ENCODE measurements at places on chromosomes 13 and 19.

DNA sequence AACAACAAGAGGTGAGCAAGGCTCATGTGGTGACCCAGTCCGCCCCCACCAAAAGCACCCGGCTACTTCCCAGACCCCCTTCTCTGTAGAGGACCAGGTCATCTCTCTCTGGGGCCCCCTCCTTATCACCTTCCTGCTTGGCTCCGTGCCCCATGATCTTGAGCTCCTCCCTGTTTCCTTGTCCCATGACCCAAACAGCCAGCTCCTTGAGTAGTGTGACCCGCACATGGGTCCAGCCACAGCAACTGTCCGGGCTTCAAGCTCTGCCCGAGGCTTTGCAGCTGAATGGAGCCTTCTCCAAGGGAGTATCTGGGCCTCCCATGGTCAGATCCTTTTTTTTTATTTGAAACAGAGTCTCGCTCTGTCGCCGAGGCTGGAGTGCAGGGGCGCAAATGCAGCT, 61.8 kb downstream of the MYO9B start:
- DNase-seq: no peak

GRCh38 chr19:4519521-4520277, 1.4 kb upstream of the PLIN4 start:
- no peak for DNase-seq

DNA sequence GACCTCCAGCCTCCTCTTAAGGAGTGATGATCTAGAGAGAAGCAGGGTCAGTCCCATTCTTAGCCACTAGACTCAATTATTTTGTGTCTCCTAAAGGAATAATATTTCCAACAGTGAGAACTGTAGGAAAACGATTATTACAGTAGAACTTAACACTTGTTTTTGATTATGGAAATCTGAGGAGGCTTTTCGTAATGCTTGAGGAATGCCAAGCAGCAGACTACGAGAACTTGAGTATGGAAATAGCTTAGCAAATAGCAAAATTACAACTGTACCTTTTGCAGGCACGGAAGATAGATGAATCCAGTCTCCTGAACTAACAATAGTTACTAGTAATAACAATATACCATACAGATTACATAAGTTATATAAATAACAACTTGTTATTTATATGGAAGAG, 12.2 kb downstream of the BRD4 start:
- no peak for DNase-seq

GRCh38 chr13:71169180-71169579, 697.8 kb downstream of the DACH1 start:
- no peak for DNase-seq

- DNase-seq: no peak
Observed at GRCh38 chr13:79385694-79386093, 20.4 kb downstream of the RBM26 start.

DNA sequence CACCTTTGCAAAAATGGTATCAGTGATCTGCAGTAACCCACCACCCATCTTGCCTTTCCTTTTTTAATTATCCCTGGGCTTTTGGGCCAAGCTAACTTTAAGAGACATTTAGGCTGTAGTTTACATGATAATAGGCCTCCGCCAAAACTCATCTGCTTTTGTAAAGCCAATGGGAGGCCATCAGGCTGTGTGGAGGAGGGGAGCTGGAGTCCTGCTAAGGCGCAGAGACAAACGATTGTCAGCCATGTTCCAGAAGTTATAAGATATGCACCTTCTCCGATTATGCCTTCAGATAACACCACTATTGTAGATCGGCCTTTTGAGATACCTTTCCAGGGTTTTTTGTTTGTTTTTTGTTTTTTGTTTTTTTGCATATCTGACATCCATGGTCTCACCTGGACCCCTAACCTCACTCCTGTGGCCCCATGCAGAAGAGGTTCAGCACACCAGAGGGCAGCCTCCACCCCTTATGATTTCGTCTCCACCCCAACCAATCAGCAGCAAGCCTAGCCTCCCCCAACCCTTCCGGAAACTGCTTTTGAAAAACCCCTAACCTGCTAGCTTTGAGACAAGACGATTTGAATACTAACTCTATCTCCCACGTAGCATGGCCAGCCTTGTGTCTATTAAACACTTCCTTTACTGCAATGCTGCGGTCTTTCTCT, 113.9 kb upstream of the UBL3 start:
- no peak for DNase-seq

GRCh38 chr13:57627663-57628062, 3.9 kb upstream of the PCDH17 start:
- no peak for DNase-seq

DNA sequence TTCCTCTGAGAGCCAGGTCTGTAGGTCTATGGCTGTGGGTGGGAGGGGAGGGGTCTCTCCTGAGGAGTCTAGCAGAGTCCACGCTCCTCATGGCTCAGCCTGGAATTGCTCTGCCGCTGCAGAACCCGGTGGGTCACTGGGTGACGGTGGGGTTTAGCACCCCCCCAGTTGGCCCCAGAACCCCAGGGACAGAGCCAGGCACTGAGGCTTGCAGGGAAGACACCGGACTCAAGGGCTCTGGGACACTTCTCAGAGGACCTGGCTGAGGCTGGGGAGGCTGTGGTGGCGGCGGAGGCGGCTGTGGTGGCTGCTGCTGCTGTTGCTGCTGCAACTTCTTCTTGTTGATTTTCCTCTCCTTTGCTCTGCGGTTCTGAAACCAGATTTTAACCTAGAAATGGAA, 6.1 kb downstream of the CDX2 start:
- no peak for DNase-seq

GRCh38 chr13:85535316-85536084, 263.7 kb downstream of the SLITRK6 start:
- DNase-seq: no peak

DNA sequence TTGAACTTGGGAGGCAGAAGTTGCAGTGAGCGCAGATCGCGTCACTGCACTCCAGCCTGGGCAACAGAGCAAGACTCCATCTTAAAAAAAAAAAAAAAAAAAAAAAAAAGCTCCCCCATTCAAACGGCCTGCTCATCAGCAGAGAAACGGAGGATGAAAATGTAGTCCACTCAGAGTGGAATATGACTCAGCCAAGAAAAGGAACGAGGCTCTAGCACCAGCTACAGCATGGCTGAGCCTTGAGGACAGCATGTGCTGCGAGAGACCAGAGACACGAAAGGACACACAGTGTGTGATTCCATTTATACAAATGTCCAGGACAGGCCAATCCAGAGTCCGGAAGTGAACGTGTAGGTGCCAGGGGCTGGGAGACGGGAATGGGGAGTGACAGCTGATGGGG, 18.1 kb upstream of the MIER2 start:
- DNase-seq: no peak

- DNase-seq: no peak
Observed at GRCh38 chr13:29676941-29677452, 81.5 kb upstream of the SLC7A1 start.

- DNase-seq: no peak
Observed at GRCh38 chr13:63438951-63439350, 2023.3 kb upstream of the PCDH20 start.

- DNase-seq: no peak
Observed at GRCh38 chr13:26601669-26602068, 44.2 kb downstream of the WASF3 start.

DNA sequence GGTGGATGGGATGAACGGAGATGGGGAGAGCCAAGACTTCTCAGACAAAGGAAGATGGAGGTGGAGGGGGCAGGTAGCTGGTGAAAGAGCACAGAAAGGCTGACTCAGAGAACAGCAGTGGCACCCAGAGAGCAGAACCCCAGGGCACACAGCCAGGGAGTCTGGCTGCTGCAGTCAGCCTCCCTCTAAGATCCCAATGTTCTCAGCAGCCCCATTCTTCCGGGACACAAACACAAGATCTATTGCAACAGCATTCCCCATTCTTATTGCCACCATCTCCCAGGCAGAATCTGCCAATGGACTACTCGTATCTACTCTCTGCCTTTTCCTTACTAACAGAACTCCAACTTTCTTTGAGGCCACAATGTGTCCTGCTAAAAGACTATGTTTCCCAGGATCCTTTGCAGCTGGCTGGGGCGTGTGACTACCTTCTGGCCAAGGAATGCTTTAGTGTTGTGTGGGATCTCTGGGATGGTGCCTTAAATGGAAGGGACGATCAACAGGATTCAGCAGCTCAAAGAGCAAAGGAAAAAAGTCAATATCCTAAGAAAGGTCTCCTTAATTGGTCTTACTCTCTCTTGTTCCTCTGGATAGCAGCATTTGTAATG, 7.5 kb downstream of the THAP8 start:
- no peak for DNase-seq

DNA sequence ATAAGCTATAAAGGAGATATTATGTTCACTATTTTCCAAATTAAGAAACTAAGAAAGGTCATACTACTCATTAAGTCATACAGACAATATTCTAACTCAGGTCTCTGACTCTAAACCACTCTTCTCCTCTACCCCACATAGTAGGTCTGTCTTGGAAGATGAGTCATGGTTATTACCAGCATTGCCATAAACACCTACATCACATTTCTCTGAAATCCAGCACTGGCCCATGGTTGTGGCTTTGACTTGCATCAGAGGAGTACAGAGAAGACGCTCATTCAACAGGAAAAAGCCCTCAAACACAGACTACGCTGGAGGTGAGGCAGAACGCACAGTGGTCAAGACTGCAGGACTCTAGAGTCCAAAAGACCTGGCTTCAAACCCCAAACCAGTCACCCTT, 476.8 kb downstream of the COG6 start:
- no peak for DNase-seq

GRCh38 chr19:3282564-3282963, 58.1 kb downstream of the CELF5 start:
- no peak for DNase-seq

DNA sequence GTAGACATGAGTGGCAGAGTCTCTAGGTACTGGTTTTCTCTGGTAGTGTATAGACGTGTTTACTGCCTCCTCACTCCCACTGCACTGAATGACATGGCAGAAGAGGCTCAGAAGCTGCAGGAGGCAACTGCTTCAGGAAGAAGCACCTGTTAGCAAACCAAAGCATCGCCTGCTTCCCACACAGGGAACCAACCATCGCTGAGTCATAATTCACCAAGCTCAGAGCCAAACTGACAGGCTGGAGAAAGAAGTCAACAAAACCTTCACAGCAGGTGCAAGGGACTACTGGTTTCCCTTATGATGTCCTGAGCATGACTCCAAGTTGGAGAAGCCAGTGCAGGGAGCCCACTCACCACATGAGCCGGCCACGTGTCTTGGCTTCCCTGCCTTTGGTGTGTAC, 69.8 kb downstream of the KCTD12 start:
- no peak for DNase-seq

DNA sequence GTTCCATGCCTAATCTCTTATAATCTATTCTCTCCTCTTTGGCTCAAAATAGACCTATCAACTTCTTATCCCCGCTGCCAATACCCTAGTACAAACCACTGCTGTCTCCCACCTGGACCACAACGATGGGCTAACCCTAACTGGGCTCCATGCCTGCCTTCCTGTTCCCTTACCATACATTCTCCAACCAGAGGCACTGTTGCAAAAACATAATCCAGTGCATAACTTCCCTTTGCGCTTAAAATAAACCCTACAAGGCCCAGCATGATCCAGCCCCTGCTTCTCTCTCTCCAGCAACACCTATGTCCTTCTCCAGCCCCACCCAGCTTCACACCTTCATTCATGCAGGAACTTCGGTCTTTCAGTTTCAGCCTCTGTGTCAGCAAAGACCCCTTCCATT, 27.4 kb upstream of the CEBPA start:
- DNase-seq: no peak

GRCh38 chr19:1776606-1777147, 23.4 kb downstream of the ONECUT3 start:
- no peak for DNase-seq

DNA sequence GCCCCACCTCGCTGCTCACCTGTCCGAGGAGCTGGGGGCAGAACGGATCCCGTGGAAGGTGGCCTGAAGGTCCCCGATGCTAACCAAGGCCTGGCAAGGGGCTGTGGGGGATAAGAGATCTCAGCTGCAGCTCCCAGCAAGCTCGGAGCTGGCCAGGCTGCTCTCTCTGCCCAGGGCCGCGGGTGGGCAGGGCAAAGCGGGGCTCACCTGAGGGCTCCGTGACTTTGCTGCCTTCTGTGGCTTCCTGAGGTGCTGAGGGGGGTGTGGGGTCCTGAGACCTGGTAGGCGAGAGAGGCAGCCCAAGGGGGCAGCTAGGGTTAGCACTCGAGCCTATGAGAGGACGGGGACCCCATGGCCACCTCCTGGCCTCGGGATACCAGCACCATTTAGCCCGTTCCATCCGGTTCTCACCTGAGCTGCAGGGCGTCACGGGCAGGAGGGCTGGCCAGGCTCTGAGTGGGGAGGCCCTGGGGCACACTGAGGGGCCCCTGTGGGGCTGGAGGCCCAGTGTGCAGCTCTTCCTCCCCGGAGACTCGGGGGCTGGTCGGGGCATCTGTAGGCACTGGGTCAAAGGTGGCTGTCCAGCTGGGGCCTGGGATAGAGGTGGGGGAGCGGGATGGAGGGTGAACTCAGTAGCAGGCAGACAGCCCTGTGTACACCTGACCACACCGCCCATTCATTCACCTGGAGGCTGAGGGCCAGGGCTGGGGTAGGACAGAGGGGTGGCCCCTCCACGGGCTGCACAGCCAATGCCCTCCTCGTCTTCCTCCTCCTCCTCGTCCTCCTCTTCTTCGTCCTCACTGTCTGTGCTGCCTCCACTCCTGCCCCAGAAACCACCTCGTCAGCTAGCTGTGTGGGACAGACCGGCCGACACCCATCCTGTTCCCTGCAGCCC, 3.1 kb upstream of the TMEM86B start:
- no peak for DNase-seq

GRCh38 chr19:35337097-35337983, 8.4 kb downstream of the CD22 start:
- DNase-seq: no peak

DNA sequence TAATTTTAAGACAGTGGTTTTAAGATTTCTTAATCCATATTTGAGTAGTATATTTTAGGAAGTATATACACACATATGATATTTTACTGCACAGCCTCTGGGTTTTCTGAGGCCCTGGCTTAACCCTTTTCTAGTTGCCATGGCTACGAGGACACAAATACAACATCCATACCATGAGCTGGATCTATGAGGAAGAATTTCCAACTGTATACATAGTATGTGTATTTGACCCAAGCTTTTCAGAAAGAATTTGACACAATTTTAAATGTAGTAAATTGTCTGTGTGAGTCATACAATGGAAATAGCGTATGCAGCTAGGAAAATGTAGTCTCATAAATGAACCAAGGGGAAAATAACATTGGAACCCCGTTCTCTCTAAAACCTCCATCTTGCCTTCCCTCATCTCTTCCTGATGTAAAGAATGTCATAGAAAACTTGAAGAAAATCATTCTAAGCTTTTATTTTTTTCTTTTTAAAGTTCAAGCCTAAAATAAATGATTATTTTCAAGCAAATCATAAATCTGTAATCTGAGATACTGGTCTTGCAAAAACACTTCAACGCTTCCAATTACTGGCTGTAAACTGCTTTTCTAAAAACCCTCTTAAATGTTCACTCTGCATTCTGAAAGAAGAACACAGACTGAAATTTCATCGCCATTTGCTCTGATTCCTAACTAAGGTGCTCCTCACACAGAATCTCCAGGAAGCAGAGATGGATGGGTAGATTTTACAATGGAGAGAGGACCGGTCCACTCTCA, 172.4 kb downstream of the LACC1 start:
- DNase-seq: no peak

DNA sequence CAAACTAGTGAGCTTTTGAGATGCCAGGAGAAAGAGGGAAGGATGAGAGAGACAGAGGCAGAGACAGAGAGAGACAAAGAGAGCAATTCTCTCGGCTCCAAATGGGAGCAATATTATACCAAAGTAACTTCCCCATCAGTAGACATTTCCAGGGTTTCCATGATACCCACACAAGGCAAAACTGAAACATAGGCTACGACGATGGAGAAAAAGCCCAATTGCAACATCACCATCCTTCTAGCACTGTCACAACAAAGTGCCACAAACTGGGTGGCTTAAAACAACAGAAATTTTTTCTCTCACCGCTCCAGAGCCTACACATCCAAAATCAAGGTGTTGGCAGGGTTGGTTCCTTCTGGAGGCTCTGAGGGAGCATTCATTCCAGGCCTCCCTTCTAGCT, 81.4 kb downstream of the KCTD12 start:
- no peak for DNase-seq
